ENCODE measurements at places on chromosomes 1 and 21. TPM values are rescaled to one million over a fixed set of nuclear protein-coding genes. Genes with fewer than 3 reads are reported as not detected.

The C1orf146 gene
- total RNA-seq = not detected

The GSTM5 gene
- 2.8 TPM for total RNA-seq

The ARHGEF16 gene
- 21.6 TPM for total RNA-seq

The OR2L13 gene
- total RNA-seq = 0.38 TPM

The NR1I3 gene
- not detected for total RNA-seq

The CCDC185 gene
- not detected for total RNA-seq

The CHAF1B gene
- total RNA-seq = 0.89 TPM

The APOBEC4 gene
- total RNA-seq = not detected

The SIK1 gene
- total RNA-seq = 0.54 TPM

The PLA2G4A gene
- 3.4 TPM for total RNA-seq

The FCRL5 gene
- not detected for total RNA-seq

The KLHDC8A gene
- total RNA-seq = 2.0 TPM

The IL10 gene
- 0.34 TPM for total RNA-seq

The ANGPTL7 gene
- total RNA-seq = 0.39 TPM

The LAD1 gene
- total RNA-seq = 2.9 TPM

The GCSAML gene
- total RNA-seq = not detected

The SLC16A1 gene
- total RNA-seq = 4.9 TPM

The MATN1 gene
- 0.45 TPM for total RNA-seq

The SH3D21 gene
- 13.1 TPM for total RNA-seq

The GJB5 gene
- not detected for total RNA-seq

The GSTM1 gene
- total RNA-seq = not detected

The PLA2G2C gene
- total RNA-seq = not detected

The MTARC2 gene
- total RNA-seq = 71.7 TPM
